ENCODE measurements at places on chromosomes 16 and 17.

GRCh38 chr16:81530296-81530721, 85.7 kb downstream of the CMIP start:
- H3K36me3 ChIP-seq, result no peaks in the 10 kb centered on the region
- H3K27me3 ChIP-seq, result no peaks in the 10 kb centered on the region
- H3K4me3 ChIP-seq, result no peak overlapping the region
- H3K27ac ChIP-seq, result no peak overlapping the region
- peaks cover 9% of the 10 kb centered on the region for H3K4me1 ChIP-seq

- no peak overlapping the region for H3K27ac ChIP-seq
- DNase-seq, result no peak
- no peaks in the 10 kb centered on the region for H3K4me1 ChIP-seq
Observed at GRCh38 chr16:85383836-85384832, 229.0 kb upstream of the GSE1 start.

GRCh38 chr16:86630471-86630870, 52.1 kb downstream of the FOXL1 start:
- no peak for DNase-seq
- peaks cover 7% of the 10 kb centered on the region for H3K27me3 ChIP-seq
- no peak overlapping the region for H3K27ac ChIP-seq
- H3K4me3 ChIP-seq, result no peak overlapping the region
- no peaks in the 10 kb centered on the region for H3K36me3 ChIP-seq

DNA sequence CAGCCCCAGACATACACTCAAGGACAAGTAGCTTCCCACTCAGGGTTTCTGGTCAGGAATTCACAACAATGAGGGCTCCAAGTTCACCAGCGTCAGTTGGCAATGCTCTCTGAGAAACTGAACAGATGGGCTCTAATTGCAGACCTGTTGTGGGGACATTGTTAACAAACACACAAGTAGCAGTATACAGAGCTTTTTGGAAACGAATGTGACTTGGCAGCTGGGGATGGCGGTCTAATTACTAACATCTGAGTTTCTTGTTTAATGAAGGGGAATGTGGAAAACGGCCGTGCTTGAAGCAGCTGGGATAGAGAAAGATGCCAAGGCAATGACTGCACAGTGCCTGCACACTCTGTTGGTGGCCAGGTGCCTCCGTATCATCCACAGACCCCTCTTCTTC, 316.1 kb upstream of the IRX3 start:
- H3K4me3 ChIP-seq, result no peak overlapping the region
- H3K36me3 ChIP-seq, result no peaks in the 10 kb centered on the region
- DNase-seq, result no peak
- H3K27ac ChIP-seq, result no peak overlapping the region
- H3K27me3 ChIP-seq, result no peaks in the 10 kb centered on the region
- H3K4me1 ChIP-seq, result no peaks in the 10 kb centered on the region

DNA sequence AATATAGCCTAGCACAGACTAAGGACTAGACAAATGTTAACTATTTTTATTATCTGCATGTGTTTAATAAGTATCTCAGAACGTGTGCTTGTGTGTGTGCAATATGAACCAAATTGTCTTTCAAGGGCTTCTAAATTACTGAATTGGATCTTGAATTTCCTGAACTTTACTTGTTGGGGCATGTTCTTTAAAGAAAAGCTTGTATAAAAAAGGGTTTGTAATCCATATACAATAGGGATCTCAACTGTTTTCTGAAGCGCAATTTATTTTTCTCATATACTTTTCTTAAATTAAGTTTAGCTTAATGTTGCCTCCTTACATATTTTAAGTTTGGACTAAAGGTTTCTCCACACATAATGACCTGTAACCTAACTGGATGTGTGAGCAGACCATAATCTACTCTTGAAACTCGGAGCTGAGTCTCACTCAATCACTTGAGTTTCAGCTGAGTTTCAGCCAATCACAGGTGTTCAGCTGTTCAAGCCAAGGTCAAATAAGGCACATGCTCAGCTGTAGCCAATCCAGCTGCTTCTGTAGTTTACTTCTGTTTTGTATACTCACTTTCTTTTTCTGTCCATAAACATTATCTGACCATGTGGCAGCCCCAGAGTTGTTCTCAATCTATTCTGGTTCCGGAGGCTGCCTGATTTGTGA, 72.3 kb downstream of the CDK5R1 start:
- DNase-seq, result no peak
- no peak overlapping the region for H3K4me3 ChIP-seq
- peaks cover 8% of the 10 kb centered on the region for H3K27me3 ChIP-seq
- H3K27ac ChIP-seq, result no peak overlapping the region

- H3K27me3 ChIP-seq, result peaks cover 22% of the 10 kb centered on the region
- H3K27ac ChIP-seq, result no peak overlapping the region
- no peak overlapping the region for H3K4me3 ChIP-seq
- no peaks in the 10 kb centered on the region for H3K36me3 ChIP-seq
Observed at GRCh38 chr17:62666061-62666800, 38.8 kb downstream of the MRC2 start.

- H3K4me1 ChIP-seq, result peaks cover 31% of the 10 kb centered on the region
- no peak overlapping the region for H3K4me3 ChIP-seq
- H3K36me3 ChIP-seq, result peaks cover 3% of the 10 kb centered on the region
- no peak for DNase-seq
- H3K27me3 ChIP-seq, result no peaks in the 10 kb centered on the region
- H3K27ac ChIP-seq, result no peak overlapping the region
Observed at GRCh38 chr17:75460295-75460694, 3.9 kb downstream of the TMEM94 start.

GRCh38 chr17:55582897-55583296, 71.6 kb upstream of the SMIM36 start:
- H3K4me1 ChIP-seq, result peaks cover 8% of the 10 kb centered on the region
- no peak overlapping the region for H3K27ac ChIP-seq
- DNase-seq, result no peak
- H3K4me3 ChIP-seq, result no peak overlapping the region

DNA sequence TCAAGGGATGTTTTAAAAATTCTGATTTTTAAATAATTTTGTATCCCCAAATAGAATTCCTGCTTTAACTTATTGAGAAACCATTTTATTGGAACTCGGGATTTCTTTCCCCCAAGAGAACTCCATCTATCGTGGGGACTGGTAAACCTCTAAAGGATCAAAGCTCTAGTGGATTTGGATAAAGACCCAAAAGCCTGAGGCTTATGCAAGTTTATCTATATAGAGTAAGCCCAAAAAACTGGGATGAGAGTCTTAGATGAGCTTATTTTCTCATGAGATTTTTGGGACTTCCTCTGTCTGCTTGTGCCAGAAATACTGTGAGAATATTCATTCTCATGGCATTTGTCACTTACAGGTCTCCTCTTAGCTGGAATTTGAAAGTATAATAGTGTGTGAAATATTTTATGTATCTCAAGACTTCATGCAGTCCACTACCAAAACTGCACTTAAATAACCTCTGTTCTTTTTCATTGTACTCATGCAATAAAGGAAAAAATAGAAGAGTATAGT, 333.1 kb downstream of the BCAS3 start:
- no peak for DNase-seq
- H3K36me3 ChIP-seq, result no peaks in the 10 kb centered on the region
- no peak overlapping the region for H3K27ac ChIP-seq
- no peaks in the 10 kb centered on the region for H3K27me3 ChIP-seq
- no peak overlapping the region for H3K4me3 ChIP-seq
- H3K4me1 ChIP-seq, result no peaks in the 10 kb centered on the region
